ENCODE measurements at places on chromosomes 4 and X. TPM values are rescaled to one million over a fixed set of nuclear protein-coding genes. Genes with fewer than 3 reads are reported as not detected.

Gene LRCH2
- 0.19 TPM for total RNA-seq

DNA sequence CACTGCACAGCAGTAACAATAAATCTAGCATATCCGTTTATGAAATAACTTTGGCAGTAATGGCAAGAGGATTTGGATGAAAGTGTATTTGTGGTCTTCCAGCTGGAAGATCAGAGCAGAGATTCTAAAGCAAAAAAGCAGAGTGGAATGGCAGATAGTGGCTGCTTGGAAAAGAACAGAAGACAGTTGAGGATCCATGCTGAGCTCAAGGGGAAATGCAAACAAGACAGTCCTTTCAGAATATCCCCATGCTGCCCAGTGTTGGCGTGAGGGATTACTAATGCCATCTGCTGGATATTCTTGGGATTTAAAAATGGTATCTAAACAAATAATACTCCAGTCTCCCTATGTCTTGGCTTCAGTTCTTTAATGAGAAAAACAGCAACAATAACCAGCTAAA lies 629.1 kb upstream of the ATOH1 start:
- DNase-seq: peak; percentile 24
- no peaks in the 10 kb centered on the region for H3K36me3 ChIP-seq
- H3K4me3 ChIP-seq: no peak overlapping the region
- no peaks in the 10 kb centered on the region for H3K27me3 ChIP-seq
- H3K4me1 ChIP-seq: no peaks in the 10 kb centered on the region

Gene HERC5
- 6.8 TPM for total RNA-seq

Gene ATOH1
- total RNA-seq: not detected

Gene LNX1
- 9.3 TPM for total RNA-seq

DNA sequence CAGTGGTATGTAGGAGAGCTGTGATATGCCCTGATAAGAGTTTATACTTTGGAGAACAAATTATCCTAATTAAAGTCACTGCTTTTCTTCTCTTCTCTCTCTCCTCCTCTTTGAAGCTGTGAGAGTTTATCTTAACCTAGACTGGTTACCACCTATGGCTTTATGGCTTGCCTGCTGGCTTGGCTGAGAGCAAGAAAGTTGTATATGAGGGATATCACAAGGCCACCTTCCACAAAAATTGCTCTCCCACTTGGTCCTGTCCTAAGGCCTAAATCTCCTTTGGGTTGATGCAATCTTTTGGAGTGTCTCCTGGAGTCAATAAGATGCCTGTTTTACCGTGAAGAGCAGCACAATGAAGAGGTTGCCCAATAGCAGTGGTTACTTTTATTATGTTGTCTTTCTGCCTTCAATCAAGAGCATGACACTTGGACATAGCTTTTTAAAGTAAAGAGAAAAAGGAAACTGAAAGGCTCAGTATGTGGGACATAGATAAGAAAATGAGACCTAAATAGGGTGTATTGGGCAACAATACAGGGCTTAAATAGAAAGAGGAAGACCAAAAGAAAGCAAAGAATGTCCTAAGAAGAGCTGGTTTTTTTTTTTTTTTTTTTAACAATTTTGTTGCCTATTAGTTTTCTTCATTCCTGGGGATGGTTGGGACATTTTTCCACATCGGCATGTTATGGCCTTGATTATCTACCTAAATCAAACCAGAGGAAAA lies 9.2 kb downstream of the GUCY1A1 start:
- H3K4me1 ChIP-seq: peaks cover 45% of the 10 kb centered on the region
- H3K27ac ChIP-seq: peak overlapping the region; percentile 60
- no peak overlapping the region for H3K4me3 ChIP-seq
- peak; percentile 34 for DNase-seq
- H3K27me3 ChIP-seq: no peaks in the 10 kb centered on the region

- no peaks in the 10 kb centered on the region for H3K4me1 ChIP-seq
- H3K27me3 ChIP-seq: no peaks in the 10 kb centered on the region
- no peaks in the 10 kb centered on the region for H3K36me3 ChIP-seq
- no peak overlapping the region for H3K4me3 ChIP-seq
Observed at GRCh38 chrX:24245202-24245601, 68.7 kb downstream of the SUPT20HL2 start.

- H3K27ac ChIP-seq: no peak overlapping the region
- no peak for DNase-seq
- H3K4me1 ChIP-seq: peaks cover 24% of the 10 kb centered on the region
- H3K36me3 ChIP-seq: no peaks in the 10 kb centered on the region
- H3K4me3 ChIP-seq: no peak overlapping the region
Observed at GRCh38 chr4:110137829-110138228, 60.6 kb downstream of the ELOVL6 start.

GRCh38 chrX:72349190-72349589 lies 43.5 kb upstream of the CITED1 start:
- no peaks in the 10 kb centered on the region for H3K36me3 ChIP-seq
- H3K27me3 ChIP-seq: no peaks in the 10 kb centered on the region
- H3K4me3 ChIP-seq: no peak overlapping the region
- no peaks in the 10 kb centered on the region for H3K4me1 ChIP-seq
- no peak overlapping the region for H3K27ac ChIP-seq

Gene TBC1D9
- total RNA-seq: 13.6 TPM

Gene SORCS2
- total RNA-seq: 1.6 TPM

Gene GUCY2F
- not detected for total RNA-seq

- H3K4me1 ChIP-seq: no peaks in the 10 kb centered on the region
- DNase-seq: peak; percentile 42
- no peaks in the 10 kb centered on the region for H3K36me3 ChIP-seq
- H3K4me3 ChIP-seq: peak overlapping the region; percentile 64
- no peaks in the 10 kb centered on the region for H3K27me3 ChIP-seq
Observed at GRCh38 chrX:119692191-119693039, 553 bp downstream of the SEPTIN6 start.

- no peak overlapping the region for H3K27ac ChIP-seq
- no peak overlapping the region for H3K4me3 ChIP-seq
- no peaks in the 10 kb centered on the region for H3K36me3 ChIP-seq
- DNase-seq: no peak
- no peaks in the 10 kb centered on the region for H3K27me3 ChIP-seq
Observed at GRCh38 chr4:123986268-123986798, 589.7 kb downstream of the SPRY1 start.

DNA sequence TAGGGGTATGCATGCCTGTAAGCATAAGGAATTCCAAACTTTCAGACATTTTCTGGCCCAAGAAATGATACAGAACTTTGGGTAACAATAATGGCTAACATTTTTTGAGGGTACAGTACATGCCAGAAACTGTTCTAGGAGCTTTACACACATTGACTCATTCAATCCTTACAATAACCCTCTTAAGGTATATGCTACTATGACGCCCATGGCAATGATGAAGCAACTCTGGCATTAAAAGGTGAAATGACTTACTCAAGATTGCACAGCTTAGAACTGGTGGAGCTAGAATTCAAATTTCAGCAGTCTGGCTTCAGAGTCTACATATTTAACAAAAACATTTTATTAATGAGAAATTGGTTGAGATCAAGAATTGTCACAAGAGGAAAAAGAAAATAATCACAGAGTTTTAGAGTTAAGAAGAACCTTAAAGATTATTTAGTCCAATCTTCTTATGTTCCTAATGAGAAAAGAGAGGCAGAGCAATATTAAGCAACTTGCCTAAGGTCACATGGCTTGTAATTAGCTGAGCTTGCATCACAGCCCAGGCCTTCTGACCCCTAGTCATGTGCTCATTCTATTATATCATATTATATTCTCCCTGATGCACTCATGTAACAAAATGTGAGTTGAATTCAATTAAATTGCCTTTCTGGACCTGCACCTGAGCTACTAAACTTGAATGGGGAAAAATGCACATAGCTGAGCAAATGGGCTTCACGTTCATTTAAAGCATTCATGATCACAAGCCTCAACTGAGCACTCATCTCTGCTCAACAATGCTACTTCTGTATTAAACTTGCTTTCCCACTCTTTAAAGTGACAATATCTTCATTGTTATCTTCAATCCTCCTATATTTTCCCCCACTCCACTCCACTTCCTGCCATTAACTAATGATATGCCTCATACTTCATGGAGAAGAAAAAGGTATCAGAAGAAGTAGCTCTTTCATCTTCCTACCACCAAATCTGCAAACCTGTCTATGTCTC lies 73.2 kb downstream of the ENOX2 start:
- no peak overlapping the region for H3K27ac ChIP-seq
- no peak overlapping the region for H3K4me3 ChIP-seq
- no peak for DNase-seq
- no peaks in the 10 kb centered on the region for H3K4me1 ChIP-seq
- H3K36me3 ChIP-seq: no peaks in the 10 kb centered on the region

GRCh38 chr4:148425327-148426110 lies 16.7 kb downstream of the NR3C2 start:
- H3K4me1 ChIP-seq: no peaks in the 10 kb centered on the region
- no peaks in the 10 kb centered on the region for H3K36me3 ChIP-seq
- H3K4me3 ChIP-seq: no peak overlapping the region
- no peak for DNase-seq
- H3K27me3 ChIP-seq: no peaks in the 10 kb centered on the region

Gene FAM9C
- total RNA-seq: not detected

DNA sequence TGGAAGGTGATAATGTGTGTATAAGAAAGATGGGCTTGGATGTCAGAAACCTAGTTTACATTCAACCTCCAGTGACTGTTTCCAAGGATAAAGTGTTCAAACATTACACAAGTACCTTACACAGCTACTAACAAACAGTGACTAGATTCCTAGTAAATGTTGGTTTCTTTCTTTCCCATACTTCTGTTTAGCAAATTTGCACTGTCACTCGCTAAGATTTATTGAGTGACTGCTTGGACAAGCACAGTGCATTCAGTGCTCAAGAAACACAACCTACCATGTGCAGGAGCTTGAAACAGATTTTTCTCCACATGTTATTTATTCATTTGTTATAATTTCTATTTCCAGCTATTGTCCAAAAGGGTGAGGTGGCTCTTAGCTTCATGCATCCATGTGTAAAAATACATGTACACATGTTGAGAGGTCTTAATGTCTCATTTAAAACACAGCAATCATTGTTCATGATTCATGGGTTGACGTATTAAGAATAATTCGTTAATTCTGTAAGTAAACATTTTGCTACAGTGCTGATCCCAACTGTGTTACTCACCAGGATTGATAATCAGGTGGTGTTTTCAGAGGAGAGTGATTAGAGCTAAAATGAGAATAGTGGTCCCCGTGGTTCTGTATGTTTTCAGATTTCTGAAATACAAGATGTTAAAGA lies 153.0 kb downstream of the DCLK2 start:
- H3K27me3 ChIP-seq: no peaks in the 10 kb centered on the region
- no peak for DNase-seq
- no peak overlapping the region for H3K27ac ChIP-seq
- H3K4me3 ChIP-seq: no peak overlapping the region
- H3K36me3 ChIP-seq: no peaks in the 10 kb centered on the region
- H3K4me1 ChIP-seq: no peaks in the 10 kb centered on the region

Gene TBX22
- total RNA-seq: not detected

DNA sequence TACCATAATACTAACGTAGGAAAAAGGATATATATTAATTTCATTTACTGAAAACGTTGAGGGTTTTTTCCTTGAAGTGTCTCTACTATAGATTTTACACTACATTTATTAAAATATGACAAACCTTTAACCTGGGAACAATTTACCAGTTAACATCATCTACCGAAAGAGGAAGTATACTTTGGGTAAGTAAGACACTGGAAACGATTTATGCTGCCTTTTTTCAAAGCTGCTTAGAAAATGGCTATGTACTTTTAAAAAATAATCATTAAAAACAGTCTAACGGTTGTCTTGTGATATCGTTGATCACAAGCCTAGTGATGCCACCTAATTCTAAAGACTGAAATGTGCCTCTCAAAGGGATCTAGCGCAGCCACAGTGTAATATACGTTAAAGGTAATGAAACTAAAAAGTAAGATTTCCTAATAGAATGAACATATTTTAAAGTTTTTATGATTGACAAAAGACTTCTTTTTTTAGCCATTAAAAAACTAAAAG lies 50.4 kb downstream of the STX18 start:
- H3K36me3 ChIP-seq: no peaks in the 10 kb centered on the region
- H3K27ac ChIP-seq: no peak overlapping the region
- peaks cover 9% of the 10 kb centered on the region for H3K4me1 ChIP-seq
- no peak overlapping the region for H3K4me3 ChIP-seq
- H3K27me3 ChIP-seq: no peaks in the 10 kb centered on the region

GRCh38 chr4:8143392-8144140 lies 15.0 kb downstream of the ABLIM2 start:
- no peaks in the 10 kb centered on the region for H3K4me1 ChIP-seq
- H3K36me3 ChIP-seq: no peaks in the 10 kb centered on the region
- no peak overlapping the region for H3K4me3 ChIP-seq
- no peak overlapping the region for H3K27ac ChIP-seq
- no peaks in the 10 kb centered on the region for H3K27me3 ChIP-seq
- no peak for DNase-seq

GRCh38 chr4:184940500-184940899 lies 77.8 kb upstream of the HELT start:
- no peak for DNase-seq
- peak overlapping the region; percentile 43 for H3K27ac ChIP-seq
- no peaks in the 10 kb centered on the region for H3K27me3 ChIP-seq
- H3K4me1 ChIP-seq: peaks cover 28% of the 10 kb centered on the region
- no peak overlapping the region for H3K4me3 ChIP-seq

Gene ATXN3L
- total RNA-seq: not detected

GRCh38 chrX:38754102-38754790 lies 47.0 kb upstream of the MID1IP1 start:
- DNase-seq: peak; percentile 35
- H3K4me1 ChIP-seq: no peaks in the 10 kb centered on the region
- no peak overlapping the region for H3K4me3 ChIP-seq

Gene FIP1L1
- total RNA-seq: 62.5 TPM

GRCh38 chrX:105483011-105483410 lies 262.5 kb upstream of the TEX13A start:
- H3K27ac ChIP-seq: no peak overlapping the region
- no peak overlapping the region for H3K4me3 ChIP-seq
- no peaks in the 10 kb centered on the region for H3K27me3 ChIP-seq
- H3K36me3 ChIP-seq: no peaks in the 10 kb centered on the region
- H3K4me1 ChIP-seq: no peaks in the 10 kb centered on the region

- H3K27me3 ChIP-seq: no peaks in the 10 kb centered on the region
- H3K36me3 ChIP-seq: no peaks in the 10 kb centered on the region
- no peaks in the 10 kb centered on the region for H3K4me1 ChIP-seq
- DNase-seq: no peak
- no peak overlapping the region for H3K4me3 ChIP-seq
- H3K27ac ChIP-seq: no peak overlapping the region
Observed at GRCh38 chrX:148600581-148600980, 100.2 kb downstream of the AFF2 start.

Gene CASK
- total RNA-seq: 174 TPM

All from Caco-2 (cell line).